CD4-positive, alpha-beta T cell treated with Interleukin-15 for 1 hour (primary cell): ENCODE measurements at places on chromosomes 5 and 9.

DNA sequence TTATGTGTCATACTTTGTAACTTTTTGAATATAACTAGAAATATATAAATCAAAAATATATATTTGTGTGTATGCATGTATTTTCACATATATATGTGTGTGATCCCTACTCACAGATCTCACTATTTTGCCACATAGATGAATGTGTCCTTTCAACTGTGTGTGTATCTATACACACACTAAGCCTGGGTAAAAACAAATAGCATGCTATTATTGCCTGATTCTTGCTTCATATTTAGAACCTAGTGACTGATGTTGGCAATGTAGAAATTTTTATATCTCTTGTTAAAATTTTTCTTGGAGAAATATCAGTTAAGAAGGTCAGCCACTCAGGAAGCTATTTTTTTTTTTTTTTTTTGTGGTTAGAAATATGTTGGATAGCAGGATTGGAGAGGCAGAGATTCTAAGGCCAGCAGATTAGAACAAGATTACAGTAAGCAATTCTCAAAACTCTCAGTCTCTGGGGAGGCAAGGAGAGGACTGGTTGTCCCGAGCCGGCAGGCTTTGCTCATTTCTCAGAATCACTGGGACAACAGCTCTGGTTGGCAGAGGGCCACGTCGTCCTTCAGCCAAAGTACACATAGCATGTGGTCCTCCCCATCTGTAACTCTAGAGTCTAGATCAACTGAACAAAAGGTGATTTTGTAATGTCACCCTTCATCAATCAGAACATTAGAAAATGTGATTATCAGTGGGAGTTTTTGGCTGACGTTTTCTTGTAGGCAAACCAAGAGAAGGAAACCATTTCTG is 19.7 kb downstream of the C6 start:
- DNase-seq, result no peak

DNA sequence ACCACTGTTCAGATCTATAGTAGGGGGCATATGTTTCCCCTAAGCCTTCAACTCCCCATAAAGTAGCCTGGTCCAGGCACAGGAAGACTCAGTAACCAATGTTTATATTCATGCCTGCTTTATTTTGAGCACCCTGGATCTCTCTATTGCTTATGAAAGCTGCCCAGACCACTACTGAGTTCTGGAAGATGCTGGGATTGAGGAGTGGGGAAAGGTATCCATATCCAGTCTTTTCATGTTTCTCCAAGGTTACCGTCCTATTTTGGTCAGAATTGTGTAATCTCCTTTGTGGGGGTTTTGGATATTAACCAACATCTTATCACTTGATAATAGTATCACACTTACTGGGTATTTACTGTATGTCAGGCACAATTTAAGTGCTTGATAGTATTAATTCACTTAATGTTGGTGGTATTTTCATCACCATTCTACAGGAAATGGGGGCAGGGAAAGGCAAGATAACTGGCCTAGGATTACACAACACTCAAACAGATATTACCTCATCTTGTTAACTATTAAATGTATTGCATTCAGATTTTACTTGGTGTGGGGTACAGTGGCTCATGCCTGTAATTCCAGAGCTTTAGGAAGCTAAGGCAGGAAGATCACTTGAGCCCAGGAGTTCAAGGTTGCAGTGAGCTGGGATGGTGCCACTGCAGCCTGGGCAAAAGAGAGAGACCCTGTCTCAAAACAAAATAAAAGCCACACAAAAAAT is 36.3 kb downstream of the RUSC2 start:
- no peak for DNase-seq

- DNase-seq, result no peak
Observed at GRCh38 chr5:172473427-172473826, 19.1 kb upstream of the SH3PXD2B start.

DNA sequence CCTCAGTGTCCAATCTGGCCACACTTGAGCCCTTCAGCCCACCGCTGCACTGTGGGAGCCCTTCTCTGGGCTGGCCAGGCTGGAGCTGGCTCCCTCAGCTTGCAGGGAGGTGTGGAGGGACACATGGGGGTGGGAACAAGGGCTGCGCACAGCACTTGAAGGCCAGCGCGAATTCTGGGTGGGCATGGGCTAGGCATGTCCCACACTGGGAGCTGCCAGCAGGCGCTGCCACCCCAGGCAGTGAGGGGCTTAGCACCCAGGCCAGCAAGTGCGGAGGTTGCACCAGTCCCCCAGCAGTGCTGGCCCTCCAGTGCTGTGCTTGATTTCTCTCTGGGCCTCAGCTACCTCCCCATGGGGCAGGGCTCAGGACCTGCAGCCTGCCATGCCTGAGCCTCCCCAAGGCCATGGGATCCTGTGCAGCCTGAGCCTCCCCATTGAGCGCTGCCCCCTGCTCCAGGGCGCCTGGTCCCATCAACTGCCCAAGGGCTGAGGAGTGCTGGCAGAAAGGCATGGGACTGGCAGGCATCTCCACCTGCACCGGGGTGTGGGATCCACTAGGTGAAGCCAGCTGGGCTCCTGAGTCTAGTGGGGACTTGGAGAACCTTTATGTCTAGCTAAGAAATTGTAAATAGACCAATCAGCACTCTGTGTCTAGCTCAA is 148.2 kb downstream of the EMB start:
- no peak for DNase-seq

- DNase-seq, result no peak
Observed at GRCh38 chr9:3887221-3887653, 361.4 kb upstream of the RFX3 start.
